ENCODE measurements at places on chromosomes 6 and 20.

DNA sequence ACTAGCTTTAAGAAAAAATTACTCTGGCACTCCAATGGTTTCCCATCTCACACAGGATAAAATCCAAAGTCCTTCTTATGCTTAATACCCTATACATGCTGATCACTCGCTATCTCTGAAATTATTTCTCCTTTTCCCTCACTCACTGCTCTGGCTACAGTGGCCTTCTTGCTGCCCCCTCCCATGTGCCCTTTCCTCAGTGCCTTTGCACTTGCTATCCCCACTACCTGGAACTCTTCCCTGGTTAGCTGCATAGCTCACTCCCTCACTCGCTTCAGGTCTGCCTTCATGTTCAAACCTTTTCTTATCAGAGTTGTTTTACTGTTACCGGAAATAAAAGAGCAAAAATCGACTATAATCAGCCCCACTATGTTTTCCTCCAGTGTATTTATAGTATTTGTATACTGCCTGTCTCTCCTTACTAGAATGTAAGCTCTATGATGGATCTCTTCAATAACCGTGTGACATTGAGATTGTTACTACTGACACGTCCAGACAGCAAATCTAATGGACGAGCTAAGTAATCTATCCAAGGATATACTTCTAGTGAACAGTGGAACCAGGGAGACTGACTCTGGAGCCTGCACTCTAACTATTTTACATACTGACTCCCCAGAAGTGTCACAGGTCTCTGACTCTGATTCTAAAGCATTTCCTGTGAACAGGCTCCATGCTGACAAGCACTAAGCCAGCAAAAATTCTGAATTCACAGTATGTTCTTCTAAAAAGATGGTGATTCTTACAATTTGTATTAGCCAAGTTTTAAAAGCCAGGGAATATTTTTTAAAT lies 25.1 kb downstream of the FKBP5 start:
- peak; percentile 70 for DNase-seq

DNA sequence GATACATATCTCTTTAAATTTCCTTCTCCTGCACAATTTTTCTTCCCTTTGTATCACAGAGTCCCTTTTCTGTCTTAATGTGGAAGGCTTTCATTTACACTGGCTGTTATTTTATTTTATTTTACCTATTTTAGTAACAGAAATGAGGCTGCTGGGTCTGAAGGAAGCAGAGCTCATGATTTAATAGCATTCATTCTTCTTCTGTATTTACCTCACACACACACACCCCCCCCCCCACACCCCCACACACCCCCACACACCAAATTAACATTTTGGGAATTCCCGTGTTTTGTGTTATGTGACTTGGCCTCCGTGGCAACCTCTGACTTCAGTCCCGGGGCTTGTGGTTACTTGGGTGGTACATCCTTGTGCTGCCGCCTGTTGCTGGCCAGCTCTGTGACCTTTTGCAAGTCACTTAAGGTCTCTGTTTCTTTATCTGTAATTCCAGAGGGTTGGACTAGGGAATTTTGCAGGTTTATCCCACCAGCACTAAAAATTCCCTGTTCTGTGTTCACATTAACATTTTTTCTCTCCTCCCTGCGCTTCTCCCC lies 108.8 kb downstream of the TIAM2 start:
- DNase-seq: peak; percentile 54

GRCh38 chr6:27667657-27668441 lies 194.9 kb upstream of the ZNF184 start:
- peak; percentile 43 for DNase-seq

- DNase-seq: peak; percentile 73
Measured at GRCh38 chr6:33276864-33277662, at the start of gene B3GALT4. TSS of gene B3GALT4 (plus strand) at chr6:33277123. CDS start at chr6:33277420, 297 bp downstream.

DNA sequence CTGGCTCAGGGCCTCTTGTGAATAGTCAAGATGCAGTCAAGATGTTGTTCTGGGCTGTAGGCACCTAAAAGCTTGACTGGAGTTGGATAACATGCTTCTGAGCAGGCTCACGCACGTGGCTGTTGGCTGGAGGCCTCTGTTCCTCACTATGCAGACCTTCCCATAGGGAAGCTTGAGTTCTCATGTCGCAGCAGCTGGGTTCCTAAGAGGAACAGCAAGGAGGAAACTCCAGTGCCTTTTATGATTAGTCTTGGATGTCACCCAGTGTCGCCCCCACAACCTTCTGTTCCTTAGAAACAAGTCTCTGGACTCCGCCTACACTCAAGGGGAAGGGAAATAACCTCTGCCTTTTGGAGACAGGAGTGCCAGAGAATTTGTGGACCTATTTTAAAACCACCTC lies 210.7 kb downstream of the BCAS1 start:
- no peak for DNase-seq

DNA sequence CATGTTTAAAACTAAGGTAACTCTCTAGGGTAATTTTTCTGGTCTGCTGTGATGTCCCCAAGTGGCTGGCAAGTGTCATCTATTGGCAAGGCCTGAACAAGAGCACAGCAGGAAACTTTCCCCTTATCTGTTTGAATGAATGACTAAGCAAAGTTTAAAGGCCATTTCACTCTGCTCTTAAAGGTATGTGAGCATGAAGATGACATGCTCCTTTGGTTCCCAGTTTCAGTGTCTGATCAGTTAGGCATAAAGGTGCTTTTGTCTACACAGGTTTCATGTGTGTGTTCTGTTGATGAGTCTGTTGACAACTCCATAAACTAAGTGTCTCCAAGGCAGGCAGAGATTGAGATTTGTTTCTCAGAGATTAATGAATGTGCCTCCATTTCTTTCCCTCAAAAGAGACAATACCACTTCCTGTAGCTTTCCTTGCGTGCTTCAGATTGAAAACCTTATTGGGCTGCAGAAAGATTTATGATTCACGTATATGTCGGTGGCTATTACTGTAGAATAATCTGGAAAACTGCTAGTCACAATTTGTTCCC lies 83.9 kb downstream of the MAP3K7 start:
- DNase-seq: no peak

DNA sequence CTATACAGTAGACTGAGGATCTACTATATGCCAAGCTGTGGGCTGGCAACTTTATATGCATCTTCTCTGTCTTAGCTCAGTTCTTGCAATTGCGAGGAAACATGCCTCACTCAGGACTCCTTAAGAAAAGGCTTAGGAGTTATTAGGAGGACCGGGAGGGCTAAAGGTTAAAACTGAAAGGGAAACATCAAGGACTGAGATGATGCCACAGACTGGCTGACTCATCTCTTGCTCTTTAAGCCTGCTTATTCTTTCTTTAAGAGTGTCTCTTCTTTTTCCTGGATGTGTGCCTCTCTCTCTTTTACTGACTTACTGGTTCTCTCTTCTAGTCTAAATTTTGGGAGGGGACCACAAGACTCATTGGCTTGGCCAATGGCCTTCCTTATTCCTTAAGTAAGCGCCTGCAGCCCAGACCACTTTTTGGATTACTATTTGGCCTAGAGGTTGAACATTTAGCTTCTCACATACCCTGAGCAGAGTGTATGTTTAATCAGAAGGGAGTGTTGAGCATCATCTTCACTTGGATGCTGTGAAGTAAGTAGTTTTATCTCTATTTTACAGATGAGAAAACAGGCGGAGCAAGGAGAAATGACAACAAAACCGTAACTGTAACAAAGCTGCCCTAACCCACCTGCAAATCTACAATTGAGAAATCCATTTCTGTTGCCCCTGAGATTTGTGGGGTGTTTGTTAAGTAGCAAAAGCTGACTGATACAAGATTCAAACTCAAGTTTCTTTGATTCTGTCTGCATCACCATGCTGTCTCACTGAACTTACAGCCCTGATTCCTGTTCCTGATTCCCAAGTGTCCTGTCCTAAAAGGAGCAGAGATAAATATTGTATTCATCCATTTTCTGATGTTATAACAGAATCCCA lies 7.2 kb upstream of the SDC4 start:
- DNase-seq: peak; percentile 77

GRCh38 chr20:9261781-9262180 lies 192.9 kb downstream of the PLCB4 start:
- DNase-seq: no peak

DNA sequence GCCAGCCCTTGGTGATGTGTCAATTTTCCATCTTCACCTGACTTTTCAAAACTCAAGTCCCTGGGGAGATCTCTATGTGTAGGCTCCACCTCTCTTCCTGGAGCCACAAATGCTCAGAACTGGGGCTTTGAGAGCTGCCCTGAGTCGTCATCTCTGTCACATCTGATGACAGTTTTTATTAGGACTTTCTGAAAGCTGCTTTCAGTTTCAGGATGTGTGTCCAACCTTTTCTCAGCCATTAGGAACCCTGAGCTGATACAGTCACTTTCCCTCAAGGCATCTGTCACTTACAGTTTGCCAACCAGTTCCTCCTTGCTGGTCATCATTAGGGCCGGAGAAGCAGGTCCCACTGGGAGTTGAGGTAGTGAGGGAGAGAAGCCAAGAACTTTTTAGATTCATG lies 365.9 kb upstream of the CHD6 start:
- DNase-seq: no peak

- peak; percentile 78 for DNase-seq
Measured at GRCh38 chr20:4089756-4090487, 74.6 kb upstream of the RNF24 start.

DNA sequence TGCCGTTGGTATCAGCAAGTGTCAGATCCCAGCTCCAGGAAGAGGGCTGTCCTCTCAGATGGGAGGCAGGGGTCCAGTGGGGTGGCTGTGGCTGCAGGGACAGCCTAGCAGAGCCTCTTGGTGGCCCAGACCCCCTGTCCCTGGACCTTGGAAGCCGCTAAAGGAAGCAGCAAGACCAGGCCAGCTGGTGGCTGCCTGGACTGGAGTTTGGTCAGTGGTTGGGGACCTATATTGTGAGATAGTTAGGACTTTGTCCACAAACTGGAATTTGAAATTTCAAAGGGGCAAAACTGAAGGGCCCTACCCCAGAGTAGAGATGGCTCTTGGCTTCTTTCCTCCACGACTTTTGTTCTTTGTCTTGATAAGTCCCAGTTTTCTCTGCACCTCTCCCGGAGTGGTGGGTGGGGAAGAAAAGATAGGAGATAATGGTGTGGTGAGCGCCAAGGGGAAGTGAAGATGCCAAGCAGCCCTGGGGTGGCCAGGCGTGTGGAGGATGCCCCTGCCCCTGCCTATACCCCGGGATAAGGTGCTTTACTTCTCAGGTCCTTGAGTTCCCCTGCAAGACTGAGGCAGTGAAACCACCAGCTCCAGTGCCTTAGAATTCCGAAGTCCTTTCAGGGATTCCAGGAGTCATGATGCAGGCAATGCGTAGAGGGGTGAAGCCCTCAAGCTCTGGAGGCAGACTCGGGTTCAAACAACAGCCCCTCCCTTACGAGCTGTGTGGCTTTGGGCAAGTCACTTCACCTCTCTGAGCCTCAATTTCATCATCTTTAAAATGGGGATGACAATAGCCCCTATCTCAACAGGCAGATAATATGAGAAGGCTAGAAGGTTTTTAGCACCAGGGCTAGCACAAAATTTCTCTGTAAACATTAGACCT lies 40.2 kb downstream of the HNF4A start:
- no peak for DNase-seq

- DNase-seq: no peak
Measured at GRCh38 chr6:4781426-4781825, 5.2 kb downstream of the CDYL start.

GRCh38 chr6:33995309-33996119 lies 150.4 kb downstream of the GRM4 start:
- DNase-seq: no peak

GRCh38 chr6:72653026-72653425 lies 31.2 kb downstream of the KCNQ5 start:
- no peak for DNase-seq

DNA sequence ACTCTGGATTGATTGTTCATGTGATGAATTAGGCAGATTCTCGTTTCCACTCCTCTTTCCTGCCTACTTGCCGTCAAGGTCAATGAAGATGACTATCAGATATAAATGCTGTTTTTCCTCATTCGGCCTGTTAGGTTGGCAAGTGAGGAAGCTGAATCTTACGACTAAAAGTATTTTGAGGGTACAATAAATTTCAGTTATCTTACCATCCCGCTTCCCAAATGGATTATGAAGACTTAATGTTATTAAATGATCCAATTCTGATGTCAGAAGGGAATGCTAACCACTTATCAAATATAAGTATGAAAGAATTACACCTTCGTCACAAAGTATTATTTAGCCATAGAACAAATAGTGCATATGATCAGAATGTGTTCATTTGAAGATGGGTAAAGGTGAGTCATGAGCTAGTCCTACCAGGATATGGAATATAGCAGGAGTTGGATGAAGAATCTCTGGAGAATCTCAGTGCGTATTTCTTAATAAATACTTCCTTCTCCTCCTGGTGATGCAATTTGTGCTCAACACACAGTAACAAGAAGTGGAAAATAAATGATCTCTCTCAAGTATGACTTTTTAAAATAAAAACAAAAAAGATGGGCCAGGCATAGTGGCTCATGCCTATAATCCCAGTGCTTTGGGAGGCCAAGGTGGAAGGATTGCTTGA lies 4.6 kb downstream of the GPLD1 start:
- no peak for DNase-seq
